Stimulated activated naive CD4-positive, alpha-beta T cell (primary cell): ENCODE measurements at places on chromosomes 3 and 15.

GRCh38 chr3:71568207-71568606 is 15.3 kb downstream of the FOXP1 start:
- DNase-seq: no peak

DNA sequence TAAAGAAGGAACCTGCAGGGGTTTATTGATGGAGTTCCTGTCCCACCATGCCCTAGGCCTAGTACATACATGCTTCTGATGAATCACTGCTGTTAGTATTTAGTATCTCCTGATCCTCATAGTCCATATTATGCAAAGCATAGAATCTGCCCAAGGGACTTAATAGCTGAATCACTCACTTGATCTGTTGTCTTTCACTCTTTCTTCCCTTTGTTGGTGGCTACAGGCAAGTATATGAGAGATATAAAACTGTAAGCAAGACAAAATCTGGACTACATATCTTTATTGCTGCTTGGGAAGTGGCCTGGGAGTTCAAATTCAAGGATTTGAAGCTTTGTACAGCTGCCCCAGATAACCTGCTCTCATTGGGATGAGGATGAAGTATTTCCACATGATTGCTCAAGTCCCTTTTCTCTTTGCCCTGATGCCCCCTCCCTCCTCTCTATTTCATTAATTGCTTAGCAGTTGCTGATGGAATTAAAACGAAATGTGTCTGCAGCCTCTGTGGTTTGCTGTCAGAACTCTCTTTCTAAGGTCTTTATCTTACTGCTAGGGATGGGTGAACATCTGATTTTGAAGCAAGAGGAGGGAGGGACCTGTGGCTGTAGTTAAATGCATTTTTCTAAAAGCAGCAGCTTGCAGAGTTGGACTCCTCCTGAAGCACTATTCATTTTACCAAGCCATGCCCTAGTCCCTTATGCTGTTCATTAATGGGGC is 114.1 kb downstream of the ZNF609 start:
- no peak for DNase-seq

DNA sequence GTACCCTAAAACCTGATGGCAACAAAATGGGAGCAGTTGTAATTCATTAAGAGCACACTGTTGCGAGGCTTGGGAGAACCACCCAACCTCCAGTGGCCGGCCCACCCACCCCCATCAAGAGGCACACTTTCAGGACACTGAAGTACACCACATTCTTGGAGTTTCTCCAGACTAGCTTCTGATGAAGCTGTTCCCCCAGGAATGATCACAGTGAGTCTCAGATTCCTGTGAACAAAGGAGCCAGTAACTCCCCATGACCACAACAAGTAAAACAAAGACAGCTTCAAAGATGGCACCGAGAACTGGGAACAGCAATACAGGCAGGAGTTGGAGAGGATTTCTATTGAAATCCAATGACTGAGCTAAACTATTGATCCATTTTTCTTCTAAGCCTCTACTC is 126.0 kb downstream of the ST8SIA2 start:
- no peak for DNase-seq

- no peak for DNase-seq
Measured at GRCh38 chr15:62941699-62942098, 100.8 kb upstream of the TPM1 start.

DNA sequence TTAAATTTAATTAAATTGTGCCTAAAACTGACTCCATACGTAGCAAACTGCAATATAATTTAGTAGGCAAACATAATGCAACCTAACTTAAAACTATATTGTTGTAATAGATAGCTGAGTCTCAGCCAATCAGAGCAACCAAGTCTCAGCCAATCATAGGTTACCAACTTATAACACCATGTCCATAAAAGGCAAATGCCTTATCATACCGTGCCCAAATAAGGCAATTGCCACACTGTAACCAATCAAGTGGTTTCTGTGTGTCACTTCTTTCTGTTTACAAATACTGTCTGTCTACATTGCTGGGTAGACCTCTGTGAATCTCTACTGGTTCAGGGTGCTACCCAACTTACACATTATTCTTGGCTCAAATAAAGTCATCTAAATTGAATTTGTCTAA is 728.4 kb upstream of the EPHA6 start:
- DNase-seq: no peak

- DNase-seq: no peak
Measured at GRCh38 chr15:39279311-39279710, 301.6 kb upstream of the THBS1 start.

- DNase-seq: peak; percentile 8
Measured at GRCh38 chr3:183698318-183698751, 738 bp downstream of the YEATS2 start.

DNA sequence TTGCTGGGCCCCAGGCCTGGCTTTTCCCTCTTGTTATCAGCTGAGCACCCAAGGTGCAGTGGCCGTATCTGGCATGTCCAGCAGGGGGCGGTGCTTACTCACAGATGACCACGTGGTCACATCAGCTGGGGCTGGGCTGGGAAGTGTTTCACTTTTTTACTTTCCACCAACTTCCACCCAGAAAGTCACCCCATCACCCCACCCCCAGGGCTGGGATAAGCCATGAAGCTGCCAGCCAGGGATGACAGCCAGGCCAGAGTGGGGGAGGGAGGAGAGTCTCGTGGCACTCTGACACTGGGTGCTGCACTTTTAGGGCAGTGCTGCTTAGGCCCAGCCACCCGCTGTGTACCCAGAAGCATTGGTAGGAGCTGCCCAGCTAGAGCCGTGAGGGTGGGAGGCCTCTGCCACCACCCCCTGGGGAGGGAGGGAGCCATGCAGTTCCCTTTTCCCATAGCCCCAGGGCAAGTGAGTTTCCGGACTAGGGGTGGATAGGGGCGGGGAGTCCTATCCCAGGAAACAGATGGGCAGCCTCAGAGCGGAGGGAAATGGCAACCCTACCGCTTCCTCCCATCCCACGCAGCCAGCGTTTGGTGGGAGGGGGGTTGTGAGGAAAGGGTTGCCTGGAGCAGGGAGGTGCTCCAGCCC is 6.1 kb downstream of the PPCDC start:
- peak; percentile 80 for DNase-seq

DNA sequence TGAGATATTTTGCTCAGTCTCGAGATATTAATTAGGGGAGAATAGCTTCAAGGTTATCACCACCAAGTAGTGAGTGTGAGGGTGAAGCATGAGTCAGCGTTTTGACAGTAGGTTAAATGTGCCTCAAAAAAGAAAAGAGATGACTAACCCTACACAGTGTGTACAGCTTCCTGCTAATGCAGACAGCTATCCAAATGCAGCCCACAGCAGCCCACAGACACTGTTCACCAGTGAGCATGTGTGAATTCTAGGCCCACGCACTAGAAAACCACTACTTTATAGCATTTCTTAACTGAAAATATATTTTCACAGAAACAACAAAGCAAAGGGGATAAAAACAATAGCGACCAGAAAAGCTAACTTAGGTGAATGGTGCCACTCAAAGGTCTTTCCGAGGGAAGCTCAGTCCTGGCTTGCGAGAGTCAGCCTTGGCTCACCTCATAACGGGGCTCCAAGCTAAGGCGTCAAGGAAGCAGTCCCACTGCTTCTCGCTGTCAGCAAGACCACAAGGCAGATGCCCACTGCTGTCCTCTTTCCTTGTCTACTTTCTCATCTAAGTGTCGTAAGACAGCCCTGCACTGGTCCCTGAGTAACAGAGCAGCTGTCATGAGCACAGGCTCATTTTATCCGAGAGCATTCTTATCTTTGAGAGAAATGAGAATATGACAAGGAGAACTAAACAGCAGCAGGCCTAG is 47.6 kb downstream of the TXNRD3 start:
- DNase-seq: no peak

DNA sequence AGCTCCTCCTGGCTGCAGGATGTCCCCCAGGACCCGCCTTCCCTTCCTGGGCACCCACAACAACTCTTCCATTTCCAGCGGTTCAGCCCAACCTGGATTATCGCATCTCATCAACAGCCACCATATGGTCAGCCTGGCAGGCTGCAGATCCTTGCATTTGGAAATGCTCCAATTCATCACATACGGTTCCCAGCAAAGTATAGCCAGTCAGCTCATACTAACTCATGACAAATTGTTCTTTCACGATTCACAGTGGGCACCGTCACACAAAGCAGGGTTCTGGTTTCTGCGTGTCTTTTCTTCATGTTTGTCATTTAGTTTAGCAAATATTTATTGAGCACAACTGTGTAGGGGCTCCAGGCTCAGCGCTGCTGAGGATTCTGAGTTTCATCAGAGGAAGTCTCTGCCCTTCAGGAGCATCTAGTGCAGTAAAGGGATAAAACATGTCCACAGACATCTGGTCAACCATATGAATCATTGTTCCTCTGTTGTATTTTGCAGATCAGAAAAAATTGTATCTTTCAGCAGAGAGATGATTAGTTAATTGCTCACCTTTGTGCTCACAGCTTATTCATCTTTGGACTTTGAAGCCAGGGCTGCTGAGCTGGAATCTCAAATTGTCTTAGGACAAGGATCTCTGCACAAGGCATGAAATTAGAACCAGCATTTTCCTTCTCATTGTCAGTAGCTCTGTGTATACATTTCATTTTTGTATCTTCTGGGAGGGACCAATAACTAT is 125.1 kb downstream of the GABRG3 start:
- no peak for DNase-seq

DNA sequence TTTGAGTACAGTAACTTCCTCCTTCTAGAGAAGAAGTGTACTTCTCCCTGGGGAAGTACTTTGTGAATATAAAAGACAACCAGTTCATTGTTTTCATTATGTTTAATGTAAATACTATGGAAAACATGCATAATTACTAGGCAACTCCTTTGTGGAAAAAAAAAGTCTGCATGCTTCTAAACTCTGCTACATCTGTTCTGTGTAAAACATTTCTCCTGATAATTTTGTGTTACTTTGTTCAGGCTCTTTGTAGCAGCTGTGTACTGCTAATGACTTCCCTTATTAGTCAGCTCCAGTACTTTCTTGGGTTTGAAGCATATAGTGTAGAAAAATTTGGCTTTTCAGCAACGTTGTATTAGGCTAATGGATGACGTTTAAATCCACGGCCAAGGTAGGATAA is 111.6 kb downstream of the FEZF2 start:
- no peak for DNase-seq

DNA sequence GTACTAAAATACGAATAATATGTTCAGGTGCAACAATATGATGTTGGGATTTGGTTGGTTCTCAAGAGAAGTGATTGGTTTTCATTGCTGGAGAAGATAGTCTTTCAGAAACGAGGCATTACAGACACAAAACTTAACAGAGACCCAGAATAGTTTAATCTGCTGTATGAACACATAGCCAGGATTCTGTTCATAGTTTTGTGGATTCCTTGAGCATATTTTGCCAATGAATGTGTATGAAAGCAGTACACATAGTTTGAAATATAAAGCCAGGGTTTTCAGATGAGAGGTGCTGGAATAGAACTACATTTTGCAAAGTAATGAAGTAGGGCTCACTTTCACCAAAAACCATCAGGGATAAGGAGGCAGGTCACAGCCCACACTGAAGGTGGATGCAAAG is 5.7 kb upstream of the MCTP2 start:
- DNase-seq: no peak

- DNase-seq: no peak
Measured at GRCh38 chr3:188043891-188044290, 110.1 kb upstream of the LPP start.

DNA sequence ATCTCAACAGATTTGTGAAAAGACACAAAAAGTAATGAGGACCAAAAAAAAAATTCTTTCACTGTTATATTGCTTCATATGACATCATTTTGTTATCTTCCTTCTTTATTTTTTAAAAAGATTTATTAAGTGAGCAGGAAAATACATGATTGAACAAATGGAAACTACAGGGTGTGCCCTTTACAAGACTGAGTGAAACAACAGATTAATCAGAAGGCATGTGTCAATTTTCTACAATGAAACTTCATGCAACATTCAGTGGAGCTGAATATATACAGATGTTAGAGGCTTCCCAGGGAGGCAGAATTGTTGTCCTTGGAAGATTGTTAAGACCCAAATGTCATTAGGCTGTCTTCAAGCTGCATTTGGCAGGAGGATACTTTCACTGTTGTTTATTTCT is 28.4 kb upstream of the SLC2A2 start:
- no peak for DNase-seq

GRCh38 chr3:11845651-11846050 is 1.0 kb downstream of the TAMM41 start:
- no peak for DNase-seq

DNA sequence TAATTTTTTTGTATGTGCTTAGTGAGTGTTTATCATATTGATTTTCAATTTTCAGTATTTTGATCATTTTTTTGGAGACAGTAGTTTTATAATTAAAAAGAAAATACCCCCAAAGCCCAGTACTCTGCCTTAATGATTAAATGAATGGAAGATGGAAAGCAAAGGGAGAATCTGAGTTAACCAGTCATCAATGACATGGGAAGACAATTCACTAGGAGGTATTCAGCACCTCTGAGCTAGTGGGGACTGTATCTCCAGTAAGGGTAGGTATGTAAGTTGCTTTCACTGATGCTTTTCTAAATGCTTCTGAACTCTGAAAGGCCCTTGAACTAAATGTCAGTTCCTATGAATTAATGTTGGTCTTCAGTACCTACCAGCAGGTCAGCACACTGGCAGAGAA is 590.4 kb upstream of the DPPA4 start:
- no peak for DNase-seq

GRCh38 chr3:63343674-63344073 is 65.6 kb downstream of the SYNPR start:
- DNase-seq: no peak

DNA sequence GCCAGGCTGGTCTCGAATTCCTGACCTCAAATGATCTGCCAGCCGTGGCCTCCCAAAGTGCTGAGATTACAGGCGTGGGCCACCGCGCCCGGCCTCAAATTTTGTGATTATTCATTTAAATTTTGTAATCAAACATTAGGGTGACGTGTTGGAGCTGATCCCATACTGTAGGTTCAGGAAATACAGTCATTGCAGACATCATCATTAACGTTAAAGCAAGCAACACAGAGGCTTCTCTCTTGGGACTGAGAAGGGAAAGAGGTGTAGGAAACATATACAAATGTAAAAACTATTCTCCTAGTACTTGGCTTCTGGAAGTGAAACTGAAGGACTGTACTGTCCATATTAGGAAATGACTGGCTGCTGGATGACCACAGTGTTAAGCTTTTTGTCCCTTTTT is 11.1 kb upstream of the ARID3B start:
- no peak for DNase-seq

- no peak for DNase-seq
Measured at GRCh38 chr15:65421360-65422215, 1.2 kb downstream of the IGDCC4 start.

DNA sequence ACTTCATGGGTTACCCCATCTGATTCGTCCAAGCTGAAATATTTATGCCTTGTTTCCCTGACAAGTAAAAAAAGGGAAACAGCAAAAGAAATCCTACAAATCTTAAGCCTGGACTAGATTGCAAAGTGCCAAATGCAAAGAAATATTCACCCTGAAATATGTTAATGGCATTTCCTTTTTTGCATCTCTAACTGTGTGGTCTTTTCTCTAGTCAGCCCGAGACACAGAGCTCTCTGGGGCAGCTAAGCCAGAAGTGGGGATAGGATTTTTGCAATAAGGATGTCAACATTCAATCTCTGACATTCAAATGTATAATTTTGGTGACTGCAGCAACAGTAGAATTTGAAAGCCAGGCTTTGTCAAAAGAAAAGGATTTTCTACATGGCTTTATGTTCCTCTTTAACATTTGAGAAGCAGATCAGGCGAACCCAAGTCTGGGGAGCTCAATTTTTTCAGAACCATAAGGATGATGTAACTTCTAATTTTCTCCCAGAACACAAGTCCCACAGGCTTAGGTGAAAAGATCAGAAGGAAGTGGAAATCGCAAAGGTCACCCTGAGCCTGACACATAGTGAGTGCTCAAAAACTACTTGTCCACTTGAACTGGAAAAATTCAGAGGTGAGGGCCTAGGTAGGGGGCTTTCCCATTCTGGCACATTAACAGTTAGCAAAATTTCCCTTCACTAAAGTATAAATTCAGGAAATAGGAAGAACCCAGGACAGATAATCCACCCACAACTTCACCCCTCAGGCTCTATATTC is 28.2 kb upstream of the KCNMB3 start:
- no peak for DNase-seq
